ENCODE measurements at places on chromosomes 12 and 14. TPM values are rescaled to one million over a fixed set of nuclear protein-coding genes. Genes with fewer than 3 reads are reported as not detected.
A peak's percentile ranks its signal among the peaks of the same experiment; 100 is the strongest.

The RD3L gene
- not detected for total RNA-seq

The RBMS2 gene
- total RNA-seq = 49.6 TPM

DNA sequence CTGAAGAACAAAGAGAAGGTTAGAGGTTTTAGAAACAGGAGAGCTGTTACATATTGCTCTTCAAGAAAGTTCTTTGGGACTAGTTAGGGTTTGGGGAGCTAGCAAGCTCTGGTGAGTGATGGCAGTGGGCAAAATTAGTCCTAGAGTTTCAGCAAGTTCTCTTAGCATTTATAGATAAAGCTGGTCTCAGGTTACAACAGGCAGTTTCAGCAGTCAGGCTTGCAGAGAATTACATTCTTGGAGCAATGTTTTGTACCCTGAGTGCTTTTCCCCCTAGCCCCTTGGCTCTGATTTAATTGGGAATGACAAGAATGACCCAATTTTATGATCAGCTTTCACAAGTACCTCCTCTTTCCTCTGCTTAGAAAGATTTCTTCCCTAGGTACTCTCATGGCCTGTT is 21.4 kb upstream of the EID3 start:
- no peak overlapping the region for H3K4me3 ChIP-seq
- peaks cover 29% of the 10 kb centered on the region for H3K4me1 ChIP-seq
- DNase-seq = no peak

GRCh38 chr14:74333909-74334308 is 14.4 kb upstream of the VRTN start:
- no peak overlapping the region for H3K27ac ChIP-seq
- no peak overlapping the region for H3K4me3 ChIP-seq
- no peak for DNase-seq

- no peaks in the 10 kb centered on the region for H3K27me3 ChIP-seq
- no peak overlapping the region for H3K27ac ChIP-seq
- no peaks in the 10 kb centered on the region for H3K4me1 ChIP-seq
- no peak for DNase-seq
These were observed 62.7 kb upstream of the OR10AD1 start for GRCh38 chr12:48265777-48266176.

The RDH5 gene
- total RNA-seq = 9.7 TPM

DNA sequence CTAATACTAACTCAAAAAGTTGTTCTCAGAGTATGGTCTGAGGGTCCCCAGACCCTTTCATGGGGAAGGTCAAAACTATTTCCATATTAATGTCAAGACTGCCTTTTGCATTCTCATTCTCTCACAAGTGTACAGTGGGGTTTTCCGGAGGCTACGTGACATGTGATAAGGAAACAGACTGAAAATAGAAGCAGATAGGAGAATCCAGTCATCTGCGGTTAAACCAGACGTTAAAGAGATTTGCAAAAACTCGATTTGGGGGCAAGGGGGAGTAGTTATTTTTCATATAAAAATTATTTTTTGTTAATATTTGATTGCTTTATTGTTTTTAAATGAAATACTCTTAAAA is 1.0 kb upstream of the NAP1L1 start:
- H3K27ac ChIP-seq = peak overlapping the region; percentile 99
- H3K27me3 ChIP-seq = no peaks in the 10 kb centered on the region
- H3K4me1 ChIP-seq = peaks cover 13% of the 10 kb centered on the region
- no peak for DNase-seq
- H3K36me3 ChIP-seq = no peaks in the 10 kb centered on the region

- H3K4me1 ChIP-seq = no peaks in the 10 kb centered on the region
- no peak overlapping the region for H3K27ac ChIP-seq
- no peak for DNase-seq
- H3K4me3 ChIP-seq = no peak overlapping the region
- no peaks in the 10 kb centered on the region for H3K27me3 ChIP-seq
These were observed 7.9 kb downstream of the OTOGL start for GRCh38 chr12:80107221-80107620.

The TARBP2 gene
- total RNA-seq = 38.2 TPM

GRCh38 chr12:95548056-95548538 is 3.2 kb downstream of the USP44 start:
- H3K4me3 ChIP-seq = peak overlapping the region; percentile 81
- no peaks in the 10 kb centered on the region for H3K36me3 ChIP-seq
- H3K4me1 ChIP-seq = peaks cover 3% of the 10 kb centered on the region
- DNase-seq = peak; percentile 53

The SERPINA1 gene
- total RNA-seq = 10.5 TPM

The PHLDA1 gene
- 45.2 TPM for total RNA-seq

The KRT79 gene
- total RNA-seq = not detected

GRCh38 chr14:59507063-59507751 is 22.9 kb downstream of the JKAMP start:
- DNase-seq = peak; percentile 62
- H3K27me3 ChIP-seq = no peaks in the 10 kb centered on the region
- no peaks in the 10 kb centered on the region for H3K36me3 ChIP-seq
- H3K4me1 ChIP-seq = no peaks in the 10 kb centered on the region
- H3K27ac ChIP-seq = no peak overlapping the region
- no peak overlapping the region for H3K4me3 ChIP-seq

DNA sequence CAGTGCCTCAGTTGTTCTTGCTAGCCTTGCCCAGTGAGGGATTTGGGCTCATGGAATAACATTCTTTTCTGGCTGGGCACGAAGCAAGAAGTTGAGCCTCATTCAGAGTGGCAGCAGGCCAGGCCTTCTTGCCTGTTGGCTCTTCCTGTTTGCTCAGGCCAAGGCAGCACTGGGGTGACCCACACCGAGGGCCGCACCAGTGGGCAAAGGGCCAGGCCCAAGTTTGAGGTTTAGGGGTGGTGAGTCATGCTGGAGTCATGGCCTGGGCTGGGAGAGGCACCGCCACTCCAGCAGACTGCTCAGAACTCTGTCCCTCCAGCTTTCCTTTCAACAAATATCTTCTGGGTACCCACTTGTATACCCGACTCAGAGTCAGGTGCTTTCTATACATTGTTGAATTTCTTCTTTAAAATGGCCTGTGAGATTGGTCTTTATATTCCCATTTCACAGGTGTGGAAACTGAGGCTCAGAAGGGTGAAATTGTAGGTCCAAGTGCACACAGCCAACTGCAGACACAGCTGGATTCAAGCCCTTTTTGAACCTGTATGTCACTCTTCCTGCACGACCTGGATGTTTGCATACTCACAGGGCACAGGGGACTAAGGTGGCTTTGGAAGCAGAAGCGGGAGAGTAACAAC is 279.4 kb downstream of the FOXN3 start:
- H3K27me3 ChIP-seq = no peaks in the 10 kb centered on the region
- H3K4me3 ChIP-seq = no peak overlapping the region
- no peaks in the 10 kb centered on the region for H3K4me1 ChIP-seq
- H3K27ac ChIP-seq = no peak overlapping the region
- H3K36me3 ChIP-seq = no peaks in the 10 kb centered on the region

The SLC24A4 gene
- total RNA-seq = 0.46 TPM

The PIWIL1 gene
- 0.67 TPM for total RNA-seq

DNA sequence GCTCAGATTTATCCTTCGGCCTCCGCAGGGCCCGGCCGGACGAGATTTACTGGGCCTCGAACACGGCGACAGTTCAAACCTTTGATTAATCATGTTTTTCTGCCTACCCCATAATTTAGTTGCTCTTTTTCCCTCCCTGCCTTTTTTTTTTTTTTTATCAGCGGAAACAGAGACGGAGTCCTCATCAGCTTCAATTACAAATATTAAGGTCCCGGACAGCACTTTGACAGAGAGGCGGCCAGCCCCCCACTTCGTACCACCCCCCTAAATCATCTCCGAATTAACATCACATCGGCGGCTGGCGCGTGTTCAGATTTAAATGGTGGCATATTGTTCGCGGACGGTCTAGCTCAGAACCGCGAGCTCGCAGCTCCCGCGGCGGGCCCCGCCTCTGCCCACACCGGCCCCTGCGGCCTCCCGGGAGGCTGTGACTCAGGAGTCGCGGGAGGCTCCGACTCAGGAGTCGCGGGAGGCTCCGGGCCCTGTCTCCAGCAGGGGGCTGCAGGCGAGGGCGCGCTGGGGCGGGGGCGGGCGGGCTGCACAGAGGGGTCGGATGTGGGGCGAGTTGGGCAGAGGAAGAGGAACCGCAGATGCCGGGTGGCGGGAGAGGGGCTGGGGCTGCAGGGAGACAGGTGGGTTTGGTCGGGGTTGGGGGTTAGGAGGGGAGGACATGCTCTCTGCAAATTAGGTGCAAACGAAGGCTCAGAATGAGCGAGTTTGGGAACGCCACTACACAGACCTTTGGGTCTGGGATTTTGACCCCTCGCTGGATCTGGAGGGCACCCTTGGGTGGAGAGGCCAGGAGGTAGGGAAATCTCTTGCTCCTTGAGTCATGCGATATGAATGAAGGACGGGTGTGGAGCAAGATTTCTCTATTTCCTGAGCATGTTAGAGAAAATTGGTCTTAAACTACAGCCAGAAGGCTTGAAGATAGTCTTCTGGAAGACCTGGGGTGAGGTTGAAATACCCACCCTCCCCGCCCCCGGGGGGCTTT is 19.6 kb upstream of the ATP5MC2 start:
- peaks cover 15% of the 10 kb centered on the region for H3K27me3 ChIP-seq
- no peaks in the 10 kb centered on the region for H3K36me3 ChIP-seq
- peak overlapping the region; percentile 6 for H3K4me3 ChIP-seq
- peak; percentile 9 for DNase-seq

The PRH1 gene
- 78.8 TPM for total RNA-seq

DNA sequence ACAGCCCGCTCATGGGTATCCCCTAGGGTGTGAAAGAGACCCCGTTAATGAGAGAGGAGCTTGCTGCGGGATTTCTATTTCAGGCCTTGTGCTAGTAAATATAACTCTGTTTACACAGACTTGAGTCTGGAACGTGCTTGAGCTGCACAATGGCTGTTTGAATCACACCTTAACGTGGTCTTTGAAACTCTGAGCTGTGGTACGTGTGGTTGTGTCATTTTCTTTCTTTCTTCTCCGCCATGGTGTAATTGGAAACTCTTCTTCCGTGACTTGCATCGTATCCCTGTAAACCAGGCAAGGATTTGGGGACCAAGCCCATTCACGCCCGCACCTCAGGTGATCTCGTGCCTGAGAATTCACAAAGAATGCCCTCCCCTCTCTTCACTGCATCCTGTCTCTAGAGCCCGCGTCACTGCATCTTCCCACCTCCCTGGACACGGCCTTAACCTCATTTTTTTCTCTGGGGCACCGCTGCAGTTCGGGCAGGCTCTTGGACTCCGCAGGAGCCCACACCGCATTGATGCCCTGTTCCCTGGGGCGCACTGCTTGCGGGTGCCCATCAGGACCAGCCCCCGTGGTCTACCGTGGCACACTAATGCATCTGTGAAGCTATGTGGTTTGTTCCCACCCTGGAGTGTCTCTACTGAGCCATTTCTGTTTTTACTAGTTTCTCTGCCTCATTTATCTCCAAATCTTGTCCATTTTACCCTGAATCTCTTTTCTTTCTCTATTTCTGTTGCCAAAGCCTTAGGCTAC is 78.4 kb upstream of the PARP11 start:
- H3K27me3 ChIP-seq = no peaks in the 10 kb centered on the region
- H3K27ac ChIP-seq = no peak overlapping the region
- no peak overlapping the region for H3K4me3 ChIP-seq
- DNase-seq = no peak

GRCh38 chr14:78713716-78714115 is 543.5 kb downstream of the NRXN3 start:
- no peak for DNase-seq
- peaks cover 7% of the 10 kb centered on the region for H3K4me1 ChIP-seq
- no peak overlapping the region for H3K4me3 ChIP-seq
- H3K36me3 ChIP-seq = no peaks in the 10 kb centered on the region

GRCh38 chr14:83071888-83072501 is 1538.3 kb upstream of the SEL1L start:
- no peak for DNase-seq
- H3K27ac ChIP-seq = no peak overlapping the region

GRCh38 chr12:54147186-54147585 is 41.6 kb downstream of the SMUG1 start:
- DNase-seq = no peak
- no peak overlapping the region for H3K4me3 ChIP-seq
- no peaks in the 10 kb centered on the region for H3K36me3 ChIP-seq
- no peak overlapping the region for H3K27ac ChIP-seq
- H3K27me3 ChIP-seq = no peaks in the 10 kb centered on the region

The FSCB gene
- 3.2 TPM for total RNA-seq

DNA sequence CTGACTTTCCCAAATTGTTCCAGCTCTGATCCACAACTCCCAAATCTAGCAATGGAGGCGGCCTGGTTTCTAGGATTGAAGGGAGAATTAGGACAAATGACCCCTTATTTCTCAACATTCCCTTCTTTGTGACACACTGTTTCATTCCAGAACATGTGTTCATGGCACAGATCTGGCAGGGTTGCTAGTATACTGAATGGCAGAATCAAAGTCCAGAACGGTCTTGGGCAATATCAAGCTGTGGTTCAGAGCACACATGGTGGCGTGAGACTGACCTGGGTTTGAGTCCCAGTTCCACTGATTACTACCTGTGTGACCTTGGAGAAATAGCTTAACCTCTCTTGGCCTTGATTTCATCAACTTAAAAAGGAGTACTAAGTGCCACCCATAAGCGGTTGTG is 152.5 kb downstream of the SAMD4A start:
- H3K27ac ChIP-seq = peak overlapping the region; percentile 76
- no peaks in the 10 kb centered on the region for H3K27me3 ChIP-seq
- no peak for DNase-seq
- peaks cover 43% of the 10 kb centered on the region for H3K4me1 ChIP-seq

DNA sequence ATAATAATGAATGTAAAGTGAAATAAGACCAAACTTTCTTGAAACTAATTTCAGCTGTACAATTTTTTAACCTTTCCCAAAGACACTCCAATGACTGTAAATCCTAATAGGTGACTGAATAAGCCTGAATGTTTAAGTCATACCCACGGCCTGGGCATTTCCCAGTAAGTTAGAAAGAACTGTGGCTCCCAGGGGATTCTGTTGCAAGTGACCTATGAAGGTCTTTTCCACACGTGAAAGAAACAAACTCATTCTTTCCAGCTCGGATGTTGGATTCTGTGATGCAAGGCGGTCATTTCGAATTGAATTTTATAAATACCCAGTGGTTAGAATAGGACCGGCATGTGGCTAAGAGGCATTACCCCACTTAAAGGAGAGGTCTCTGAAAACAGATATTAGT is 1134.4 kb downstream of the GALC start:
- H3K4me3 ChIP-seq = no peak overlapping the region
- peaks cover 20% of the 10 kb centered on the region for H3K4me1 ChIP-seq
- H3K27me3 ChIP-seq = no peaks in the 10 kb centered on the region
- H3K36me3 ChIP-seq = no peaks in the 10 kb centered on the region

The ZBTB42 gene
- total RNA-seq = 14.7 TPM

GRCh38 chr14:60553808-60554207 is 44.9 kb downstream of the SIX6 start:
- H3K36me3 ChIP-seq = no peaks in the 10 kb centered on the region
- H3K27me3 ChIP-seq = no peaks in the 10 kb centered on the region
- no peak for DNase-seq
- H3K4me3 ChIP-seq = no peak overlapping the region
- no peaks in the 10 kb centered on the region for H3K4me1 ChIP-seq

The MYF6 gene
- not detected for total RNA-seq

The DLGAP5 gene
- not detected for total RNA-seq

The PLEK2 gene
- total RNA-seq = 66.2 TPM
